ENCODE measurements at places on chromosomes 12 and 14.

GRCh38 chr12:79164890-79165289, 300.3 kb downstream of the SYT1 start:
- no peak for DNase-seq

DNA sequence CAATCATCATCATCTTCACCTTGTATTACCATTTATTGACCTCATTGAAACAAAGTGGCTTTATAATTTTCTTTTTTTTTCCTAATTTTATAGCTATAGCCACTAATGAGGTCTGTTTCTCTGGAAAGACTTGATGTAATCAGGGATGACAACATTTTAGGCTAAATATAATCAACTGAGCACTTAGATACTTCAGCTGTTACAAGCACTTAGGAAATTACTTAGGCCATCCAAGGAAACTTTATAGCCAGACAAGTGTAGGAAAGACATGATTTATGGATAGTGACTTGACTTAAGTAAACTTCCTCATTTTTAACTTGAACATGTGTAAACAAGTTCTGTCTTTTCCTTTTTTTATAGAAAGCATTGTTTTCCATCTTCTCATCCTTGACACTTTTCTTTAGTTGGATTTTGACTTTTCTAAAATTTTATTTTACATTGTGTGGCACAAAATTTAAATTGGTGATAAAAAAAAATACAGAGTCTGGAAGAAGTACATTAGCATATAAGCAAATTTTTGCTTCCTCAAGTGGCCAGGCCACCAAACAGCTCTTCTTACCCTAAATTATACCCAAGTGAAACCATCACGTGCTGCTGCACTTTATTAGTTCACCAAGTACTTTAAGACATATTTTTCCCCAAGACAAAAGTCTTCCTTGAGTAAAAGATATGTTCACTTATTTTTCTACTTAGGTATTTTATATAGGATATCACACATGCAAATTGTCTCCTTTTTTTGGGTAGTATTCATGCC, 15.1 kb downstream of the CPNE8 start:
- DNase-seq, result no peak

- no peak for DNase-seq
Observed at GRCh38 chr14:23639891-23640523, 3.8 kb downstream of the DHRS2 start.

- DNase-seq, result peak; percentile 79
Observed at GRCh38 chr12:121811434-121812319, 7.9 kb downstream of the SETD1B start.

DNA sequence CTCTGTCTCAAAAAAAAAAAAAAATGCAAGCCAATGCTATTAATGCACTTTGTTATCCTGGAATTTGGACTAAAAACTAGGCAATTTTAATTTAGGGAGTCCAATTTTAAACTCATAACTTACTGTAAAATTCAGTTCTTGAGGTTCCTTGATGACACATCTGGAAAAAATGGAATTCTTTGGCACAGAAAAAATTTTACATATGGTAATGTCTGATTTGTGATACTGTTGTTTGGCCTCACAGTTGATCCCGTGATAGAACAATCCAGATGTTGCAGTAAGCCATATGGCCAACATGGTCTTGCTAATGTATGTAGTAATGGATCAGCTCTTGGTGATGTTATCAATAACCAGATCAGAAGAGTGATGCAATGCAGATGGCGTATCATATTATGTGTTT, 1089.8 kb downstream of the FLRT2 start:
- no peak for DNase-seq

GRCh38 chr12:1488908-1489381, 105.4 kb downstream of the FBXL14 start:
- DNase-seq, result no peak

DNA sequence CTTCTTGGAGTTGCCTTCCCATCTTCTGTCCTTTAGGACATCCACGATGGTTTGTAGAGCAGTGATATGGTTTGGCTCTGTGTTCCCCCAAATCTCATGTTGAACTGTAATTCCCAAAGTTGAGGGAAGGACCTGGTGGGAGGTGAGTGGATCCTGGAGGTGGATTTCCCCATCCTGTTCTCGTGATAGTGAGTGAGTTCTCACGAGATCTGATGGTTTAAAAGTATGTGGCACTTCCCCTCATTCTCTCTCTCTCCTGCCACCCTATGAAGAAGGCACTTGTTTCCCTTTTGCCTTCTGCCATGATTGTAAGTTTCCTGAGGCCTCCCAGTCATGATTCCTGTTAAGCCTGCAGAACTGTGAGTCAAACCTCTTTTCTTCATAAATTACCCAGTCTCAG, 99.2 kb downstream of the BRMS1L start:
- no peak for DNase-seq

DNA sequence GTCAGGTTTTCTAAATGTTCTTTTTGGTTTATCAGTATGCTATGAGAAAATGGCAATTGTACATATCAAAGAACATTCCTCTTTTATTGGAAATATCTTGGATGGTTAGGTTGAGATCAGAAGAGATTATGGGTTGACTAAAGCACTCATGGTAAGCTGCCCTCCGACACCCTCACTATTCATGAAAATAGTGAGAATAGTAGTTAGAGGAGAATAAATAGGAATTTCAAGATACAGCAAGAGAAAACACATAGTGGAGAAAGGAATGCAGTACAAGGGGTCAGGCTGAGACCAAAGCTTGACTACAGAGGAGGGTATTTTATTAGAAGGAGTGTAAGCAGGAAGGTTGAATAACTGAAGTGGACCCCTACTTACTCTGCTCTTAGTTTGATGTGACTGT, 112.5 kb downstream of the PTPRQ start:
- no peak for DNase-seq

- DNase-seq, result no peak
Observed at GRCh38 chr12:124599074-124599999, 31.9 kb upstream of the NCOR2 start.

DNA sequence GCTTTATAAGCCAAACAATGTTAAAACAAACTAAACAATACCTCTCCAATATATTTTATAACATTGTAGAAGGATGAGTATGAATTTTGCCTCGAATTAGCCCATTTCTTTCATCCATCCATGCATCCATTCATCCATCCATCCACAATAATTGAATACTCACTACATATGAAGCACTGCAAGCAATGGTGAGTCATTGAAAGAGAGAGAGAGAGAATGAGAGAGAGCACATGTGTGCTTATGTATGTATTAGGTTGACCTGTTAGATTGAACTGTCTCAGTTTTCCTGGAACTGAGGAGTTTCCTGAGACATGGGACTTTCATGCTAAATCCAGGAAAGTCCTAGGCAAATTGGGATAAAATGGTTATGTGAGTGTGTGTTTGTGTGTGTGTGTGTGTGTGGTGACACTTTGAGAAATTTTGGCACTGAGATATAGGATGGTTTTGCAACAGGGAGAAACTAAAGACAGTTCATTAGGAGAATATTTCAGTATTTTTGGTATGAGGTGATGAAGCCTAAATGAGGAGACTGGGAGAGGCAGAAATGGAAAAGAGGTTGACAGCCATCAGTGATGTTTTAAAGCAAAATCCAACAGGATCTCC, 98.4 kb downstream of the C12orf75 start:
- DNase-seq, result no peak

GRCh38 chr12:39623919-39624318, 4.3 kb upstream of the ABCD2 start:
- no peak for DNase-seq

DNA sequence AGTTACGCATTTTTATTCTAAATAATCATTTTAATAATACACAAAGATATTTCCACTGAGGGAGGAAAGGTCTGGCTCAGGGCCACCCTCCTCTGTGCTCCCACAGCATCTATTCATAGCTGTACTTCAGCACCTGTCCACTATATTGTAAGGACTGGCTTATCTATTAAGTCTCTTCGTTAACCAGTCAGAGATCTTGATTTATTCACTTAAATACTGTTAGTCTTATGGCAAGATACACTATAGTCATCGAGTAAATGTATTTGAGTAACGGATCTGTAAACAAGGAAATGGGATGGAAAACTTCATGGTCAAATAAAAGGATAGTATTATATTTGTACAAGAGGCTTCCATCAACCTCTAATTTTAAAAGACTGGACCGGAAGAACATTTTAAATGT, 54.6 kb downstream of the SPTLC2 start:
- DNase-seq, result no peak

- DNase-seq, result no peak
Observed at GRCh38 chr12:84507956-84508850, 404.4 kb downstream of the SLC6A15 start.

- no peak for DNase-seq
Observed at GRCh38 chr12:79367032-79367589, 323.7 kb downstream of the PAWR start.

DNA sequence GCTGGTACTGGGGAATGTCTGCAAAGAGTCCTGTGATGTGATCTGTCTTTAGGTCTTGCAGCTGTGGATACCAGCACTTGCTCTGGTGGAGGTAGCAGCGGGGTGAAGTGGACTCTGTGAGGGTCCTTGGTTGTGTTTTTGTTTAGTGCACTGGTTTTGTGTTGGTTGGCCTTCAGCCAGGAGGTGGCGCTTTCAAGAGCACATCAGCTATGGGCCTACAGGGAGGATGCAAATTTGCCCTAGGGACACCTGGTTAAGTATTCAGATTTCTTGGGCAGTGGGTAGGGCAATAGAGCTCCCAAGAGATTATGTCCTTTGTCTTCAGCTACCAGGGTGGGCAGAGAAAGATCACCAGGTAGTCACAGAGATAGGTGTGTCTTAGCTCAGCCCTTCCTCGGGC, 63.8 kb downstream of the PTGER2 start:
- peak; percentile 57 for DNase-seq

DNA sequence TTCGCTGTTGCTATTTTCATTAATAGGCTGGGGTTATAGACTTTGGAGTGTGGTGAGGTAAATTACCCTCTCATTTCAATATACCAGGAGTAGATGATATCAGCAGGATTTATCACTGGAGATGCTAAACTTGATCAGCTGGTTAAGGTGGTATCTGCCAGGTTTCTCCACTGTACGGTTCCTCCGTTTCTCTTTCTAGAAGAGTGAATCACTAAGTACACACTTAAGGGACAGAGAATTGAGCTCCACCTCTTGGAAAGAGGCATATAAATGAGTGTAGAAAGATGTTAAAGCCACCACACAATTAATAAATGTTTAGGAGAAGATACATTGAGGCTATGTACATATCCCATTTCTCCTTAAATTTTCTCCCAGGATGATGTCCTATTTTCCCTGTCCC, 277.4 kb upstream of the GRIP1 start:
- no peak for DNase-seq

DNA sequence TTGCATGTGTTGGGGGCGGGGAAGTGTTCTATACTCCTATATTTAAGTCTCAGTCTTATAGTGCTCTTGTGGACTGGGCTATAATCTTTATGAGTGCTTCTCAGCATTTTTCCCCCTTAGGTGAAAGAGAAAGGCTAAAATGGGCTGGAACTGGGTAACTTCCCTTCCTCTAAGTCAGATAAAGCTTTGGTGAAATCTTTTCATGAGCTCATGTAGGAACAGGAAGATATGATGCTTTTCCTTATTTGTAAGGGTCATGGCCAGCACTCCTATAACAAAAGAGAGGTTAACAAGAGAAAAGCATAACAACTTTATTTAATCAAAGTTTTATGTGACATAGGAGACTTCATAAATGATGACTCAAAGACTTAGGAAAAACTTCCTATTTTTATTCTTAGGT, 841.5 kb downstream of the SLC16A7 start:
- DNase-seq, result no peak

DNA sequence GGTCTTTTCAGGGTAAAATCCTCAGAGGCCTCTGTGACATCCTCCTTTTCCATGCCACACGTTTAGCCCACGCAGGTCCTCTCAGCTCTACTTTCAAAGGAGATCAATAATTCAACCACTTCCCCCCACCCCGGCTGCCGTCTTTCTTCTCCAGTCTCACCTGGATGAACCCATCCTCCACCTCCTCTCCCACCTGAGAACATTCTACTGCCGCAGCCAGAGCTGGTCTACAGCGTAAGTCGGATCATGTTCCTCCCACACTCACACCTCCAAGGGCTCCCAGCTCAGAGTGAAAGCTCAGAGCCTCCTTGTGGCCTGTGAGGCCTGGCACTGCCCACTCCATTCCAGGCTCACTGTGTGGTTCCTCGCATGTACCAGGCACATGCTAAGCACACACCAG, 246.6 kb downstream of the CHST11 start:
- no peak for DNase-seq

All from NCI-H526 (cell line).